ENCODE measurements at places on chromosomes 5 and 9.

GRCh38 chr9:115042781-115043509 is 75.0 kb downstream of the TNC start:
- no peak for DNase-seq

- DNase-seq = no peak
Observed at GRCh38 chr5:133992429-133993155, 12.2 kb downstream of the VDAC1 start.

- DNase-seq = no peak
Observed at GRCh38 chr5:21765406-21765805, 1087.7 kb downstream of the CDH12 start.

GRCh38 chr5:10836986-10837385 is 76.0 kb upstream of the DAP start:
- no peak for DNase-seq

DNA sequence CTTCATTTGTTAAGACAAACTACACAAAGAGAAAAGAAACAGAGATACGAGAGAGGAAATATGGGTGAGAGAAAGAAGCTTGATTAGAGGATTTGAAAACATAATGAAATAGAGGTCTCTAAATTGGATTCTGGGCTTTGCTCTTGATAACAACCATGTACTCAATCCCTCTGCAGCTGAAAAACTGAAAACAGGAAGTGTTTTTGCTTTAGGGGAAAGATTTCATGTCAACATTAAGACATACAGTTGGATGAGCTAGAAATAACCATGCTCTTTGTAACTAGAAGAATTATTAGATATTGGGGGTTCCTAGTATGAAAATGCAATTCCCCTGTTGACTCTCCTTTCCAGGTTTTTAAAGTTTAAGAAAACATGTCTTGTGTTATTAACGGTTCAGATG is 21.9 kb downstream of the CRHBP start:
- DNase-seq = no peak

Data from activated naive CD4-positive, alpha-beta T cell treated with anti-CD3 and anti-CD28 coated beads for 36 hours (primary cell).